ENCODE measurements at places on chromosomes 16 and 17.
A peak's percentile ranks its signal among the peaks of the same experiment; 100 is the strongest.

GRCh38 chr17:9116861-9117568 is 95.7 kb downstream of the NTN1 start:
- no peak for DNase-seq

DNA sequence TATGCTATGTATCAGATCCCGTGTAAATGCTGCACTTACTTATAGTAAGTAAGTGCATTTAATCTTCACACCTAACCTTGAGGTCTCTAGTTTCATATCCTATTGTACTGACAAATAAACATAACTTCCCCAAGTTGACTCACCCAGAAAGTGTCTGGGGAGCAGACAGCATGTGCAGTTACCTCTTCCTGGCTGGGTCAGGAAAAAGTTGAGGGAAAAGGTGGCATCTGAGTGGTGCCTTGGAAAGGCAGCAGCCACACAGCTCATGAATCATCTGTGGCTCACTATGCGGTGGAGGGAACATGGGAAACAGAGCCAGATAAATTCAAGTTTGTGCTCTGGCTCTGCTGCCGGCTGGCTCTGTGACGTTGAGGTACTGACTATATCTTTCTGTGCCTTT is 382.0 kb upstream of the DYNLRB2 start:
- no peak for DNase-seq

DNA sequence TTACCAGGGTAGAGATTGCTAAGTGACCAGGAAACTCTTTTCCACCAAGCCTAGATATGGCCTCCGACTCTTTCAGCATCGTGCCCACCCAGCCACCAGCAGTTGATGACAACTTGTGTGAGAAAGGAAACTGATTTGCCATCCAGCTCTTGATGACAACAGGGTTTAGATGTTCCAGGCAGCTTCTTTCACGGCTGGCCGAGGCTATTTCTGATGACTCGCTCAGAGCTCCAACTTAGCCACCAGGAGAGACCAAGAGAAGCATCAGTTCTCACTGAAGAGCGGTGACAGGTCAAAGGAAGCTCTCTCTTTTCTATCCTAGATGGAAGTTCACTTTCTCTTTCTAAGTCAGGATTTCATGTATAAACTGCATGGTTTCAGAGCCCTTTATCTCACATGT is 61.2 kb downstream of the MPHOSPH6 start:
- DNase-seq, result no peak

GRCh38 chr16:477301-478157 is 50.0 kb upstream of the CAPN15 start:
- DNase-seq, result no peak

GRCh38 chr17:77622647-77623046 is 335.9 kb upstream of the TNRC6C start:
- DNase-seq, result no peak

DNA sequence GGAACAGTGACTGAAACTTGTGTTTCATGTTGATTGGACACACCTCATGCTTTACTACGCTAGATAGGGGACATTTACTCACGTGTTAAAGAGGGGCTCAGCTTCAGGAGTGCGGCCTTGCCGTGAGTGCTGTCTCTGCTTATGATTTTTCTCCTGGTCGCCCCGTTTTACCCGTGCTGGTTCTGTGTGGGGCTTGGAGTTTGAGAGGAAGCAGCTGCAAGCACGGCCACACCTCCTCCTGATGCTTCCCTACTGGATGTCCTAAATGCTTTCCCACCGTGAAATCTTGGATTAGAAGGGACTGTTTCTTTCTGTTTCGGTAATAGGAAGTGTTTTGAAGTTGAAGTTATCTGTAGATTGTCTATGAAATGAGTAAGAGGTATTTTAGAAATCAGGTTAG is 54.0 kb upstream of the ZNF750 start:
- no peak for DNase-seq

GRCh38 chr16:22386976-22387375 is 12.6 kb upstream of the CDR2 start:
- no peak for DNase-seq

DNA sequence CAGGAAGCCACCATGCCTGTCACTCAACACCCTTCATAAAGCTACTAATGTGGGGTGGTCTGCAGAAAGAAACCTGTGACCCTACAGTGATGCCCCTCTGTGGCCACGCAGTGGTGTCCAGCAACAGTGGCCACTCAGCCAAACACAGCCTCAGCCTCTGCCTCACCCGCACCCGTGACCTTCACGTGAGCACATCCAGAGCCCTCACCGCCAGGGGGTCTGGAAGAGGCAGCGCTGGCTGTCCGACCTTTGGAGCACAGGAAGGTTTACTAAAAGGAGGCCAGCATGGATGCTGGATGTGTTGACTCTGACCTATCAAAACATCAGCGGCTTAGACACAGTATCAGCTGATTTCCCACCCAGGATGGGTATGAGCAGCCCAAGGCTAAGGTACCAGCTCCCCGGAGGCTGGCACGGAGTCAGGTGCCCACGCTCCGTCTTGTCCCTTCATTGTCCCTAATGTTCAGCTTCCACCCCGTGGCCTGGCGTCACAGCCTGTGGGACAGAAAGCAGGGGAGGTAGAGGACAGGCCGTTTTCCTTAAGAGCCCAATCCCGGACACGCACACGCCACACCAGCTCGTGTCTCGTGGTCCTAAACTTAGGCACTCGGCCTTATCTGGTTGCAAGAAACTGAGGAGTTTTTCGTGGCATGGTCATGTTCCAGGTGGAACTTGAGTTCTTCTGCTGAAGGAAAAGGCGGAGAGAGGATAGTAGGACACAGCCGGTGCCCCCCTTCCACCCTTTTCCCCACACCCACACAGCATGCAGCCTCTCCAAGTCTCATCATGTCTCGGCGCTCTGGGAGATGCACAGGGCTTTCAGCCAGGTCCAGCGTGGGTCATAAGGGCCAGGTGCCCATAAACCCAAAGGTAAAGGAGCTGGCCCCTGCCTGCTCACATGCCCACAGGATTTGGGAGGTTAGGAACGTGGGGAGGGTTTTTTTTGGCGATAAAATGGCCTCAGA is 49.7 kb upstream of the ENDOV start:
- DNase-seq, result no peak

DNA sequence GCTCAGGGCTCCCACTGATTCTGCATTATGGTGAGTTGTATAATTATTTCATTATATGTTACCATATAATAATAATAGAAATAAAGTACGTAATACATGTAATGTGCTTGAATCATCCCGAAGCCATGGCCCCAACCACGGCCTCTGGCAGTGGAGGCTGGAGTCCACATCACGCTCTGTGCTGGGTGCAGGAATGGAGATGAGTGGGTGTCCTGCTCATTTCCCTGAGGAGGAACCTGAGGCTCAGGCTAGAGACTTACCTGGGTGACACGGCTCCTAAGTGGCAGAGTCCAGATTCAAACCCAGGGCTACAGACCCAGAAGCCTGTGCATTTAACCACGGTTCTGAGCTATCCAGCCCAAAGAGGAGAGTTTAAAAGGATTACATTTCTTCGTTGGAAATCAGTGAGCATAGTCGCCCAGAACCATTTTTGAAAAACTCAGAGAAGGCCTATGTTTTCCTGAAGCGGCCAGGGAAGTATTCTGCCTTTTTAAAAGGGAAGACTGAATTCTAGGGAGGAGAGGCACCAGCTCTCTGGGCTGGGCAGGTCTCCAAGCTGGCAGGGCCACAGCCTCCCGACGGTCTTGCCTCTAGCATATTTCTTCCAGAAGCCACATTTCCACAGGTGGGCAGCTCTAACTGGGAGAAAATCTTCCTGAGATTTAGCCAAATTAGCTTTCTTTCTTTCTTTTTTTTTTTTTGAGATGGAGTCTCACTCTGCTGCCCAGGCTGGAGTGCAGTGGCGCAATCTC is 6.7 kb downstream of the IL4R start:
- no peak for DNase-seq

DNA sequence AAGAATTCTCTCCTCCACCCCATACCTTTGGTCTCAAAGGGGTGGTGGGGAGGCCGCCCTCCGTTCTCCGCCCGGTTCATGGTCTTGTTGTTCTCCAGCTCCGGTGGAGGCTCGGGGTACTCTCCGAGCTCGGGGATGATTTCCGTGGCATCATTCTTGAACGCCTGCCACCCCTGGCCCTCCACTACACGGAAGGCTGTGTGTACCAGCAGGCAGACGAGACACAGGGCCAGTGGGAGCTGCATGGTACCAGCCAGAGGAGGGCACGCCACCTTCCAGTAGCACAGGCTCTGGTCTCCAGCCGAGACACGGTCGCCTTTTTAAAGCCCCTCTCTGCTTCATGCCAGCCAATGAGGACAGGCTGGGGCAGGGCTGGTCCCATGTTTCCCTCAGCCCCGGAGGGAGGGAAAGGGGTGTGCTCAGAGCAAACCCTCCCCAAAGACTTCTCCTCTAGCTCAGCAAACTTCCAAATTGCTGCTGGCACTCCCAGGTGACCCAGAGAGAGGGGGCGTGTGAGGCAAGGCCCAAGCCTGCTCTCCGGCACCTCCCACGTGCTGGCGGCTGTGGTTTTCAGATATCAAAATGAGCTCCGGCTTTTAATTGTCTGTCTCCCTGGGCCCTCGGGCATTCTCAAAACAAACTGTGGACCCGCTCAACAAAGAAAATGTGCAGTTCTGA is at the start of gene SOST:
Gene SOST (minus strand): TSS at position 295 of the 678 bp plus-strand sequence. CDS start 50 bp downstream, at position 245.
- no peak for DNase-seq

GRCh38 chr17:74737299-74738050 is 419 bp downstream of the RAB37 start:
- DNase-seq, result peak; percentile 48

DNA sequence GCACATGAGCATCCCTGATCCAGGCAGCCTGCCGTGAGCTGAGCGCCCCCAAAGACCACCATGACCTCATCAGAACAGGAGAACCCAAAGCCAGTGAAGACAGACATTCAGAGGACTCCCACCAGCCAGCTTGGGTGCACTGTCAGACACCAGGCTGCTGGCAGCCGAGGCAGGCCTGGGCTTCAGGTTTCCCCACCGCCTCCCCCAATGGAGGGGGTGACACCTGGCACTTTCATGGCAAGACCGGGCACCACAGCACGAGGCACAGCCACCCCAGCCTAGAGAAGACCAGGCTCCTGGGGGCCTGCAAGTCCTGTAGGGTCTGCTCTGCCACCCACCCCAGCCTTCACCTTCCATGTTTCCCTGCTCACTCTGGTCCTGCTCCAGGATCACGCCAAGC is 140.5 kb downstream of the C16orf95 start:
- no peak for DNase-seq

DNA sequence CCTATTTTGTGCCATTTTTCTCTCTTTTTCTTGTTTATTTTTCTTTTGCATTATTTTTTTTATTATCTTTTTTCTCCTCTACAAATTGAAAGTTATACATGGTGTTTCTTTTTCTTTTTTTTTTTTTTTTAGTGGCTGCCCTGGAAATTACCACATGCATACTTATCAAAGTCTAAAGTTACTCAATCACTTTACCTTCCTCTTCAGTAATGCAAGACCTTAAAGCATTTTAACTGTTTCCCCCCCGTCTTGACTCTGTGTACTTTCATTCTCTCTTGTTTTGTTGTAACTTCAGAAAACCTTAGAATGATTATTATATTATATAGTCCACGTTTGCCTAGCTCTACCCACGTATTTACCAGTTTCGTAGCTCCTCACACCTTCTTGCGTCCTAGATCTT is 33.3 kb upstream of the SMPD3 start:
- no peak for DNase-seq

DNA sequence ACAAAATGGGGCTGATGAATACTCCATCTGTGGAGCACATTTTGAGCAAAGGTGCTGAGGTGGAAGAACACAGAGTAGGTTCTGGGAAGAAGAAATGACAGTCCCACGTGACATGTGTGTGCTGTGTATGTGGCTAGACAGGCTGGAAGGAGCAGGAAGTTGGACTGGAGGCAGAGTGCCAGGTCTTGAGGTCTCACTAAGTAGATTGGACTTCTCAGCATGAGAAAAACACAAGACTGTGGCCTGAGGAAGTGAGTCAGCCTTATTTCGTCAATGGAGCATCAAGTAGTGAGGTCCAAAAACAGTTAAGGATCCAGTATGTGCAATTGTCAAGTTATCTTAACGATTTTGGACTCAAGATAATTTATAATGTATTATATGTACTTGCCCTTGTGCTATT is 736.5 kb downstream of the KCNJ2 start:
- no peak for DNase-seq

DNA sequence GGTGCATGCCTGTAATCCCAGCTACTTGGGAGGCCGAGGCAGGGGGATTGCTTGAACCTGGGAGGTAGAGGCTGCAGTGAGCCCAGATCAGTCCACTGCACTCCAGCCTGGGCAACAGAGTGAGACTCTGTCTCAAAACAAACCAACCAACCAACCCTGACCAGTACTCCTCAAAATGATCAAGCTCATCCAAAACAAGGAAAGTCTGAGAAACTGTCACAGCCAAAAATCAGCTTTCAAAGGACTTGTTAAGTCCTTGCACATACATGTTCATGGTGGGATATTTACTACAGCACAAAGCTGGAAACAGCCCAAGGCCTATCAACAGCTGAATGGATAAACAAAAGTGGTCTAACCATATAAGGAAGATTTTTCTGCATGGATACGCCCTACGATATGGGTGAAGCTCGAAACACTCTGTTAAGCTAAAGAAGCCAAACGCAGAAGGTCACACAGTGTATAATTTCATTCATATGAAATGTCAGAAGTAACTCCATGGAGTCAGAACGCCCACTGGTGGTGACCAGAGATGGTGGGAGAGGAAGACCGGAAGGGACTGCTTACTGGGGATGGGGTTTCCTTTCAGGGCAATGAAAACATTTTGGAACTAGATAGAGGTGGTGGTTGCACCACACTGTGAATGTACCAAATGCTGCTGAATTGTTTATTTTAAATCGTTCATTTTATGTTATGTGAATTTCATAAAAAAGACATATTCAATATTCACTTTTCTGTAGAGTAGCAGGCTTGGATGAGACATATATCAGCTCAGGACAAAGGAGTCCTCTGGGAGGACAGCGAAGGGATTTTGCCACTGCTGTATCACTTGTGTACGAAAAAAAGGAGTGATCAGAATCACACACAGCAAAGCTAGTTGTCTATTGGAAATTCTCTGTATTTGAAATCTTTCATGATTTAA is 17.7 kb downstream of the CCL17 start:
- DNase-seq, result no peak

DNA sequence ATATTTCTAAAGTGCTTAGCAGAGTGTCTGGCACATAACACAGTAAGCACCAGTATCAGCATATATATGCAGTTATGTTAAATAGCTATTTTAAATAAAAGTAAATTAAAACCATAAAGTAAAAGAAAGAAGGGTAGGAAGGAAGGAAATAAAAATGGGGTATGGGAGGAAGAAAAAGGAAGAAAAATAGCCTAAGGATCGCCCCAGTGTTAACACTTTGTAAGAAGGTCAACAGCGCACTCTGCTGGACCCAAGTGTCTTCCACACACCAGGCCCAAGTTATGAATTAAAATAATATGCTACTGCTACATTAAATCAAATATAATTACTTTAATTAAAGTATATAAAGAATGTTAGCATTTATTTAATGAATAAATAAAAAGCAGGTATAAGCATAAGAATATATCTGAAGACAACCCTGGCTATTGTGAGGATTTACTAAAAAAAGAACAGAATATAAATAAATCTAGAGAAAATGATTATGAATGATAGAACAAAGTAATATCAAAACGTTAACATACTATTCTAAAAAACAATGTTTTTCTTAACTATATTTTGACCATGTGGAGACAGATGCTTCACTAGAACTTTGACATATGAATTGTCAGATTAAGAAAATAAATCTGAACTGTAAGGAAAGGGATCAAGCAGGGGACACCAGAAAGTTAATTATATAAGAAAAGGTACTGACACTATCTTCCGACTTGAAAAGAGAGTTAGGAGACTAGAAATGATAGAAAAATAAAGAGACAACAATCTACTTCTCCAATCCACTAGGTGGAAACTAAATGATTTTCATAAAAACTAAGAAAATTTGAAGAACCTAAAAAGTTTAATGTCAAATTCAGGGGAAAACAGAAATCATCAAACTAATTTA is 25.9 kb downstream of the BRIP1 start:
- peak; percentile 56 for DNase-seq
